Activated CD4-positive, alpha-beta T cell treated with anti-CD3 and anti-CD28 coated beads, Interleukin-2, amount 50 U/mL, for 16 hours (primary cell): ENCODE measurements at places on chromosomes 2 and 18.

- DNase-seq, result no peak
These were observed 111.8 kb downstream of the PRKCE start for GRCh38 chr2:45763255-45763654.

DNA sequence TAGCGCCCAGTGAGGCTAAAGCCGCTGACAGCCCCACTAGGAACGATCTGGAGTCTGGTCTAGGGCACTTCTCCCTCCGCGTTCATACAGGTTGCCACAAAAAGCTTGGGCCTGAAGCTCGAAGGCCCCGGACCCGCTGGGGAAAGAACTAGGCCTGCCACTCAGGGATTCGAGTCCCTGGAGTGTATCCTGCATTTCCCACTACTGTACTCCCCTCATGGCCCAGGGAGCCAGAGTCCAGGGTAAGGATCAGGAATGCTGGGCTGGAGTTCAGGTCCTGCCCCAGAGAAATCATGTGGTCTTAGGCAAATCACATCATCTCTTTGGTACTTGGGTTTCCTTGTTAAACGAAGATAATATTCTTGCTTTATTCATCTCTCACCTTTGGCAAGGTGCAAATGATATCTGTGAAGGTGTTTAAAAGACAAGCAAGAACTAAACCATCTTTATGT is 1.4 kb upstream of the ZFP36L2 start:
- no peak for DNase-seq

GRCh38 chr2:8565399-8566154 is 116.3 kb upstream of the ID2 start:
- no peak for DNase-seq

- no peak for DNase-seq
These were observed 2.8 kb downstream of the CRYGB start for GRCh38 chr2:208142925-208143799.

DNA sequence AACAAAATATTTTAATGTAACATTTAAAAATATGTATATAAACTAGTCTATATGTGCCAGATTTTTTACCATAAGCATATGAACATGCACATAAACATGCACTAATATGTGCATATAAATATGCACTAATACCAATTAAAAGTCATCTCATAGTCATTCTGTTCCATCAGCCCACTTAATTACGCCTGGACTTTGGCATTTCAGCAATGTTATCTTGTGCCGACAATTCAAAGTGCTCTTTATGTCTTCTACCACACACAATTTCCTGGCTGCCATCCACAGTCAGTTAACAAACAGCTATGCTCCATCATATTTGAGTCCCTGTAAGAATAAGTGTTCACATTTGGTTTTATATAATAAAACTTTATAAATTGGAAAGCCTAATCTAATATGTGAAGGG is 92.6 kb upstream of the TSPYL6 start:
- no peak for DNase-seq

- DNase-seq, result no peak
These were observed 70.6 kb downstream of the CERS6 start for GRCh38 chr2:168526641-168527040.

- peak; percentile 21 for DNase-seq
These were observed 112.4 kb downstream of the CYRIA start for GRCh38 chr2:16553226-16553625.

DNA sequence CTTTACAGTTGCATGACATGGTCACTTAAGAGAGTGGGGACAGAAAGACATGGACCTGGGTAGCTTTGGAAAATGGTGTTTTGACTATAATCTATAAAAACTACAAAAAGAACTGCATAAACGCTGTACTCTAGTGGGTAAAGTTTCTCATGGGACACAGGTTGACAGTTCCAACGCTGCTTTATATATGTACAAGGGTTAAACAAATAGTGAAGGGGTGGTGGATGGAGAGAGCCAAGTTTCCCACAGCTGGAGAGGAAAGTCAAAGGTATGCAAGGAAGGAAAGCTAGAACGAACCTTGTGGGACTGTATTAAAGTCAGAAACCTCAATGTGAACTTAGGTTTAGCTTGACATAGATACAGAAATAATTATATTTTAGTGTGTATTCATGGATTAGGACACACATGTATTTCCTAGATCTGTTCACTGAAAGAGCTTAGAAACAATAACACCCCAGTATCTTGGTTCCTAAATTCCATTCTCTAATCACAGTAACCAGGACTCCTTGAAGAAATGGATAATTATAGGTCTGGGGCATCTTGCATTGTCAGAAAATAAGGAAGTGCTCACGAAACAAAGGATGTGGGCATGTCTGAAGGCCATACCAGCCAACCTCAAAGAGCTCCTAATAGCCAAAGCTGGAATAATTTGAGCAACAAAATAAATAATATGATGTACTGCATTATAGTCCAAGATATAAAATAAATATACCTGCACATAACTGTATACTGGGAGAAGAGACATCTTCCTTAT is 28.8 kb downstream of the TANC1 start:
- no peak for DNase-seq

DNA sequence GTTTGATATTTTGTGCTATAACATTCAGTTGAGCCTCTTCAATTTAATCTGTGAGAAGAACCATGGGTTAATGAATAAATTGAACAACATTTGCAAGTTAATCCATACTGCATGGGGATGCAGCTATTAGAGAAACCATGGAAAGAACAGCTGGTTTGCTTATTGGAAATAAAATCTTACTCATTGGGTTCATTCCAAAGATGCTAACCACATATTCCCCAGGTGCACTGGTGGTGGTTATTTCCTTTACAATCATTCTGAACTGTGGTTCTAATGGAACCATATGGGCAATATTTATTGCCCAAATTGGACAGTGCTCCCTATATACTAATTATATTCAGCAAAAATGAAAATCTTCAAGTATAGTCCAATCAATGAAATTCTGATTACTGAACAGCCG is 1200.4 kb upstream of the CDH2 start:
- DNase-seq, result no peak

GRCh38 chr2:105797298-105797819 is 52.6 kb downstream of the NCK2 start:
- DNase-seq, result peak; percentile 87

- no peak for DNase-seq
These were observed 35.6 kb upstream of the ASB1 start for GRCh38 chr2:238391042-238391689.

DNA sequence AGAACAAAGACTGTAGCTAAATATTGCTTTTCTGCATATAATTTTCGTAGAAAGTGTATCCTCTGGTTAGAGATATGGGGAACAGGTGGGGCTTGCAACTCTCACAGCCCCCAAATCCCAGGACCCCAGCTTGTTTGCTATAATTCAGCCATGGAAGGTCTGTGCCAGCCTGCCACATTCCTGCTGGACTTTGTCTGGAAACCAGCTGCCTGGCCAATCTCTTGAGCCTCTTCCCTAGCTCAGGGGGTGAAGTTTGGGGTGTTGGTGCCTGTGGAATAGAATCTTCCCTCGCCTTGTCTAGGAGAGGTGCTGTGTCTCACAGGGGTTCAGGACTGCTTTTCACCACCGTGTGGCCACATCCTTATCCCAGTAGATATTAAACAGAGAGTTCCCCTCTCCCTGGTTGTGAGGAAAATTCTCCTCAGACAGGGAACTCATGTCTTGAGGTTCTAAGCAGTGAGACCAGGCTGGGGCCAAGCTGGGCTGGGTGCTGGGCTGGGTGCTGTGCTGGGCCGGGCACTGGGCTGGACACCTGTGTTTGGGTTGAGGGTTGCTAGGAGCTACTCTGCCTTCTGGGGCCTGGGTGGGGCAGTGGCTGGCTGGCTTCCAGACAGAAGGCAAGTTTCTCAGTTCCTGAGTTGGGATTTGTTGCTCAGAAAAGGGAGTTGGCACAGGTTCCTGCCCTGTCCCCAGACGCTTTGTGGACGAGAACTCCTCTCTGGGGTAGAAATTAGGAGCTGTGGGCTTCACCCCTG is 12.3 kb downstream of the TOGARAM2 start:
- no peak for DNase-seq

DNA sequence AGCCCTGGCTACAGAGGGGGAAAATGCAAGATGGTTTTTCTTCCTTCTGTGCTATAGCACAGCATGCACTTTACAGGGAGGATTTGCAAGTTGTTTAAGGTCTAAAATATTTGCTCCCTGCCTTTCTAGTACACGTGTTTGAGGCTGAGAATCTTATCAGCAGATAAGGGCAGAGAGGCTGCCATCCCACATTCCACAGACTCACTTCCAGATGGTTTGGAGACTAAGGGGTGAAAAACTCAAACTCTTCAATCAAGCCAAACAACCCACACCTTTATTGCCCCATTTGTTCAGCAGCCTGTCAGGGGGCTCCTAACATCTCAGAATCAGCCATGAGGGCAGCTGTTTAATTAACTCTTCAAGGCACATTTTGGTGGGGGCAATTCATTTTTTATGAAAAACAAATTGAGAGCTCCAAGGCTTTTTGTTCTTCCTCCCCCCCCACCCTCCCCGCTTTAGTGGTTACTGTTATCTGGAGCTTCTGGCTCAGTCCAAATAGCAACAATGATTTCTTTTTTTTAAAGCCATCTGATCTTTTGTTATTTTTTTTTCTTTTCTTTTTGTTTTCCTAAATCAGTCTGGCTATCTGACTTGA is 242.6 kb upstream of the NT5C1B start:
- DNase-seq, result no peak

- no peak for DNase-seq
These were observed 183.5 kb downstream of the CBLN2 start for GRCh38 chr18:72360634-72361033.

DNA sequence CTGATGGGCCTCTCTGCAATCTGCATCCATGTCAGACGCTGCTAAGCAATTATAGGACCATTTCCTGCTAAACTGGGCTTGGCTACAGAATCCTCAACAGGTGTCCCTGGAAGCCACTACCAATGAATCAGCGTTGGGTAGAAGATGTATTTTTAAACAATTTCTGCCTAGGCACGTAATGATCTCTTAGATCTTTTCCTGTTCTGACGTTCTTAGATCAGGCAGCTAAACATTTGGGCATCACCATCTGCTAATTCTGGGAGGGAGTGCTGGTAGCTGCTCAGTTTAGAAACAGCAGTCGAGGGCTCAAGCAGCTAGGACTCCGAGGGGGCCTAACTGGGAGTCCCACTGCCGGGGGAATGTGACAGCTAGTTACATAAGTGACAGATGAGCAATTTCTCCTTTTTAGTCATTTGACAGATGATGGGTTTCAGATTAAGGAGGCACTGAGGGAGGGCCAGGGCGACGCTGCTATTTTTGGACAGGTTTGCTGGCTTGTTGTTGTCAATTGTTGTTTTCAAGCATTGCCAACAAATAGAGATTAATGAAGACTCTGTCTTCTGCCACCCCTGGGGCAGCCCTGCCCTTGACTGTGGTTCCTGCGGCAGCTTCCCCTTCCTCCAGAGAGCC is 92.7 kb downstream of the MRO start:
- DNase-seq, result peak; percentile 45

- DNase-seq, result no peak
These were observed 11.2 kb upstream of the KLF11 start for GRCh38 chr2:10031886-10032745.

DNA sequence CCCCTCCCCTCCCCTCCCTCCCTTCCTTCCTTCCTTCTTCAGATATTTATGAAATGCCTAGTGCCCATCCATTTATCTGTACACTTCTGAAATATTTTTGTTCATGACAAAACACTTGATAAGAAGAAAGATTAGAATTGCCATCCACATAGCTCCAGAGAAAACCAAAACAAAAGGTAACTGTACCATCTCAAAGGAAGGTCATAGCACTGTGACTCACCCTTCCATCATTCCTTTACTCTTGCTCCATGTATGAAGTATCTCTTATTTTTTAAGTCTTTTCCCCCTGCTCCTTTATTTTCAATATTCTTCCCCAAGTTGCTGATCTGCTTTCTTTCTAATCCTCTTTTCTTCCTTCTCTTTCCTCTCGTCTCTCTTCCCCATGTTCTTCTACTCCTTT is 9.9 kb downstream of the CNTNAP5 start:
- DNase-seq, result no peak

GRCh38 chr2:41079011-41079410 is 627.1 kb upstream of the SLC8A1 start:
- no peak for DNase-seq

DNA sequence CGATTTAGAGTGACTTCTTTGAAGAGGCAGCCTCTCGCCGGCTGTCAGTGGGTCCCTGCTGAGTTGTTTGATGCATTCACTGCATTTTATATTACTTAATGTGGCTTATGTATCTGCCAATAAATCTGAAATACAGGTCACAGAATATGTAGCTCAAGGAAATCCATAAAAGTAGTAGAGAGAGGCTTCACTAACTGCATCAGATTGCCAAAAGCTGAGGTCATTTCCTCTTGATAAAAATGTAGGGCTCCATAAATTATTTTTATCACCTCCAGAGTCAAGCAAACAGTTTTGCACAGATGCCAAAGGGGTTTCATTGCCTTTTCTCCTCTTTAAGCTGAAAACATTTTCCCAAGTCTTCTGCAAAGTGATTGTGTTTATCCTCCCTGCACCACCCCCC is 36.5 kb upstream of the CCDC93 start:
- no peak for DNase-seq

- DNase-seq, result no peak
These were observed 245.9 kb upstream of the REV1 start for GRCh38 chr2:99735753-99736152.

GRCh38 chr2:69624131-69624530 is 19.4 kb downstream of the AAK1 start:
- DNase-seq, result no peak

DNA sequence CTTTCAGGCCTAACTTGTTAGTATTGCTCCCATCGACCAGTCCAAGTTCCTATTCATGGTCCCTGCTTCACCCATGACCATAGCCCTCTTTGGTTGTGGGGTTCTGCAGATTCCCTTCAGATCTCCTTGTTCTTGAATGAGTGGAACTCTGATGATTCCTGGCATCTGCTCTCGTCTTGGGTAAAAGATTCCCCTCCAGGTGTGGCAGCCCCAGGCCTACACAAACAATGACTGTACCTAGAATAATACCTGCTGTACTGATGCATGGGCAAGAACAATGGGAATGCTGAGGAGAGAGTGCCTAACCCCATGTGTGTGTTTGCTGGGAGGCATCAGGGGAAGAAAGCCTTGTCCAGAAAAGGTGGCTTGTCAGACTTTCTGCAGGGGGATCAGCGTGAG is 39.2 kb upstream of the MRPL19 start:
- no peak for DNase-seq

GRCh38 chr2:27771202-27771547 is 344 bp upstream of the MRPL33 start:
- DNase-seq, result no peak

DNA sequence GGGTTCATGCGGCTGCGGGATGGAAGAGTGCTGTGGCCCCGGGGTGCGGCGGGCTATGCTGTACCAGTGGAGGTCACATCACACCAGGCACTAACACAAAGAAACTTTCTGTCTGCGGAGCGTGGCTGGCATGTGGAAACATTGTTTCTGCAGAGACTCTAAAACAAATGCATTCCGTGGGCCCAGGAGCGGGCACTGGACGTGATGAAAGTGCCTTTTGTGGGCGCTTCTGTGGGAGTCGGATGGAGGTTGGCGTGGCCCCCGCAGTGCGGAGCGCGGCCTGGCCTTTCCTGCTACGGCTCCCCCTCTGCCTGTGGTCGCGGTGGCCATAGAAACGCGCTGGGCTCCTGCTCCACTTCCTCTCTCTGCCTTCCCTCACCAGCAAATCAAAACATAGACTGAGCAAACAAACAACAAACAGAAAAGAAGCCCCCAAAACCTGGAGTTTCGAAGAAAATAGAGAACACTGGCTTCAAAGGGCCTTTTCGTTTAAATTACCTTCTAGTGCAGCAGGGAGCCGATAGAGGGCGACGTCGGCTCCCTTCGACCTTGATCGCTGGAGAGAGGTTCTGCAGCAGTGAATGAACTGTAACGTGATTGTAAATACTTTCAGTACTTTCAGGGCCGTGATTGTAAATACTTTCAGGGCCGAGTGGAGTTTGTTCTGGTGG is 51.4 kb downstream of the KIF5C start:
- peak; percentile 63 for DNase-seq
